ENCODE measurements at places on chromosomes 2 and 18.
A peak's percentile ranks its signal among the peaks of the same experiment; 100 is the strongest.

DNA sequence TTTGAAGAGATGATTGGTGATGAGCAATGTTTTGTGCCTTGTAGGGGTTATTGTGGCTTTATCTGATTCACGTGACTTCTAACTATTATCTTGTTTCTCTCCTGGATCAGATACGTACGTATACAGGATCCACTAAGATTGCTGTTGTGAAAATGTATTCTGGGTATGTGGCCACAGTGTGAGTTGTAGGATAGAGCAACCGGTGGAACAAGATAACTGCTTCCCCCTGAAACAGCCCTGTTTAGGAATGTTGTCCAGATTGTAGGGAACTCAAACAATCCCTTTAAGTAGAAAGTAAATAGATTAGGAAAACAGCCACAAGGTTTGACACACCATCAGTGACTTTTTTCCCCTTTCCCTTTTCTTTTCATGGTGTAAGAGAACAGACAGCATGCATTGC, 22.3 kb upstream of the MBOAT2 start:
- no peak for DNase-seq

DNA sequence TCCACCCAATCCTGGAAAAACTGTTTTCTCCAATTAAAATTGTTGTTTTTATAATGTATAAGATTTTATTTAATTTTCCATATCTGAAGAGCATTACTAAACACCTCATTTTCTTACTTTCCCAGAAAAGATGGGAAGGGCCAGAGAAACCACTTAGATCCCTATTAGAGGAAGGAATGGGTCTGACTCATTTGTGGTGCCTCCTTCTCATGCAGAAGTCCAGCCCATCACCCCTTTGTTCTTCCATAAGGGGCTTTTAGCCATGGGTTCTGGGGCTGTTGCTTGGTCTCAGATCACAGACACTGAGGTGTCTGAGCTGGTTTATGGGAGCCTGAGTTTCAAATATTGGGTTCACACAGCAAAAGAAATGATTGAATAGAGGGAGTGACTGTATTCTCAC, 152.2 kb downstream of the ESCO1 start:
- no peak for DNase-seq

DNA sequence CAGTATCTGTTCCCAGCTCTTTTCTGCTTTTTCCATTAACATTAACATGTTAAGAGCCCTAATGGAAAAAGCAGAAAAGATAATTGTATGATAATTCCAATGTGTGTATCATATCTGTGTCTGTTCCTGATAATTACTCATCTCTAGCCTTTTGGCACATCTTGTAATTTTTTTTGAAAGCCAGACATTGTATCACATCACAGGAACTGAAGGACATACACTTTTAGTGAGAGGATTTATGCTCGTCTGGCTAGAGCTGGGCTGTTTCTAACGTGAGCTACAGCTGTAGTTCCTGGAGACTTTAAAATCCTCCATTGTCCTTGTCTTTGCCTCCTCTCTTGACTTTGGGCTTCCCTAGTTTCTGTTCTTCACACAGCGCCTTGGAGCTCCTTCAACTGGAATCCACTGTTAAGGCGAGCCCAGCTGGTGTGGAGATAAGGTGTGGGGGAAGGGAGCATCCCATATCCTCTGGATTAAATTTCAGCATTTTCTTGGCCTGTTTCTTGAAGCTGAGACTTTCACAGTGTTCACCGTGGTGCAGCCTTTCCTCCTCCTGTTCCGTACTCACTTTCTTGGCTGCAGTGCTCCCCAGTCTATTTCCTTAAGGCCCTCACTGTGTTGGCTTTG, 211.5 kb downstream of the GALR1 start:
- no peak for DNase-seq

DNA sequence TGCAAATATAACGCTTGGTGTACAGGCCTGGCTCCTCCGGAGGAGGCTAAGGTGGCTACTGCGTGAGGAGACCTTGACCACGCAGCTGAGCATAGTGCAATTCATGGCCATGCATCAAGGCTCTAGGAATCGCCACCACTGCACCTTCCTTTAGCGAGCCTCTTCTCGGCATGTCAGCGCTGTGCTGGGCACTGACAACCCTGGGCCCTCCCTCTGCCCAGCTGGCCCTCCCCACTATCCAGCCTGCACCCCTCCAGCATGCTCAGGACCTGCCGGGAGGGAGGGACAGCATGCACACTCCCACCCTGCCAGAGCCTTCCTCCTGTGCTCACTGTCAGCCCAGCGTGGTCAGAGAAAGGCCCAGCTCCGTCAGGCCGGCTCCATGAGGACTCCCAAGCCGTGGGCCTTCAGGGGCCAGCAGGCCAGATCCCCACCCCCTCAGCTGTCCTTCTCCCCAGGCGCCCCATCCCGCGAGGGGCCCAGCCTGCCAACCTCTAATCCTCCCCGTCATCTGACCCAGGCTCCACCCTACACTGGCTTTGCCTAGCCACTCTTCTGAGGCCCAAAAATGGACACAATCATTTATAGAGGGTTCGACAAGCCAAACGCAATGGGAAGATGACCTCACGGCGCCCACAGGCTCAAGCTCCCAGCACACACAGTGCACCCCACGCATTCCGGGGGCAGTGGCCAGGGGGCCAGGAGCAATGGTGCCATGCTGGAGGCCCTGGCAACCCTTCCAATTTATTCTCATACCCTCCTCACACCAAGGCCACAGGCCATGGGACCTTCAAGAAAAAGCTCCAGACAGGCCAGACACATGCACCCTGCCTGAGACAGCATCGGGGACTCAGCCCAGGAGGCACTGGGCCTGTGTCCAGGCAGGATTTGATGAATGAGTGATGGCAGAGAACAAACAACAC, 3.5 kb downstream of the BIN1 start:
- no peak for DNase-seq

DNA sequence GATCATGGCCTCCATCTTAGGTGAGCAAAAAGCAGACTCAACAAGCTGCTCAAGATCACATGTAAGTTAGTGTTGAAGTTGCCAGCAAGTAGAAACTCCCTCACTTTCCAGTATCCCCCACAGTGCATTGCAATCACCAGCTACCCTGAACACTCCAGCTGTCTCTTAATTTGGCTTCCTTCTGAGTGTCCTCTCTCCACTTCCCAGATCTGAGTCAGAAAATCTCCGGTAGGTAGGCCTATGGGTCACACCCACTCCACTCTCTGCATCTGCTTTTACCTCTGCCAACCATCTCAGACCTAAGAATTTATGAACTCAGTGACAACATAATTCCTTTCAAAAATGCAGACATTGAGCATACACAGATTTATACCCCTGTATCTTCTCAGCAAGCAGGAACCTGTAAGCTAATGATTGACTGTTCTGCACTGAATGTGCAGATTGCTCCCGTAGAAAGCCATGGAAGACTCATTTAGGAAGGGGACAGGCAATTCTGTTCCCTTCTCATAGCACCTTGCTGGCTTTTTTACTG, 656.9 kb downstream of the EPHA4 start:
- no peak for DNase-seq

GRCh38 chr2:239466755-239467271, 66.0 kb upstream of the HDAC4 start:
- no peak for DNase-seq

DNA sequence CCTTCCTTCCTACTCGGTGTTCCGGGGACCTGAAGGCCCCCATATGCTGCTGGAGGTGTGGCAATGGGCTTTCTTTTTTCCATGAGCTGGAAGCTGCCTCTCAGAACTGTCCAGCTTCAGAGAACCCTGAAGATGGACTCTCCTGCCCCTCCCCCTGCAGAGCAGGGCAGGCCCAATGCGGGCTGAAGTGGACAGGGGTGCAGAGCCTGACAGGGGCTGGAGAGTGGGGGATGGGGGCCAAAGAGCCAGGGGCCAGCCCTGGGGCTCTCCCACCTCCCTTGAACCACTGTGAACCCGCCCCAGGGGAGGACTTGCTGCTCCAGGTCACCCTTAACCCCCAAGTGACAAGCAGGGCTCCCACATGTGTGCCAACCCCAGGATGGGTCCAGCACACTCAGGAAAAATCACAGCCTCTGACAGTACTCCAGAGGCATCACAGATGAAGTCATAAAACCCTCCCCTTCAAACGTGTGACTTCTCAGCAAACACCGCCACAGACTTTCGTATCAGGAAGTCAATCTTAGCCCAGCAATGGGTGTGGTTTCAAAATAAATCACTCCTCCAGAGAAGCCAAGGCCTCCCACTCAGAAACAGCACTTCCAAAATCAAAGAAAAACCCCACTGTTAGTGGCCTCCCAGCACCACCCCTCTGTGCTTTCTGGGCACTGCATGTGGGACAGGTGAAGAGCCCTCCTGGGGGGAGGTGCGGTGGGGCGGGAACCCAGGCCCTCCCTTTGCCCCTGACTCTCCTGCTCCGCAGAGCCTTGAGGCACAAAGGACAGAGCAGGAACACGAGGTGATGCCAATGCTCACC, 135.8 kb downstream of the HDAC4 start:
- no peak for DNase-seq

DNA sequence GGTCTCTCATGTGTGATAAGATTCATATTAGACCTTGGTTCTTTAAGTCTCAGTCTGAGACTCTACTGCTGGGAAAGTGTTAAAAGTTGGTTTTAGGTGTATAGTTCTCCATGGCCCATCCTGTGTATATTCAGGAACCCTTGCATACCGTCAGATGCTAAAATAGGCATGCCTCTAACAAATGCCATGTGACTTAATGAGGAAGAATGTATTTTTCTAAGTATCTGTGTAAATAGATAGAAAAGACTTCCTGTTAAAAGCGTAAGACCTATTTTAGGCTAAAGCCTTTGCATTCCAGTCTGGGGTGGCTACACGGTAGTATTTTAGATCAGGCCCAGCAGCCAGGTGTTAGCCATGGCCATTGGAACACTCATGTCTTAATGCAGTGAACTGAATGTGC, 73.3 kb downstream of the RHBDD1 start:
- no peak for DNase-seq

GRCh38 chr18:59646228-59646962, 50.8 kb downstream of the CCBE1 start:
- peak; percentile 20 for DNase-seq

GRCh38 chr2:224957540-224958461, 84.5 kb downstream of the DOCK10 start:
- DNase-seq, result no peak

DNA sequence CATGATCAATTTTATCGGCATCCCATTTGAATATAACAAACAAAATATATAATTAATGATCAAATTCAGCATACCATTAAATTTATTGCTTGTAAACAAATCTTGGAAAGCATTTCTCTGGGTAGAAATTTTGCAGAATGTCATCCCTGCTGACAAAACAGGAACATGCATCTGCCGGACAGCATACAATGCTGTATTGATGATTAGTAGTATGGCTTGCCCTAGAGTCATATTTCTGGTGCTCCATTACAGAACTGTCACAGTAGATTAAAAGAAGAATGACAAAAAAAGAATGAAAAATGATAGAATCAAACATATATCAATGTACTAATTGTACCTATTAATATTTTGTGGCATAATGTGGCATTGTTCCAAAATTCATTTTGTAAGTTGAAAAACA, 98.0 kb downstream of the NXPH2 start:
- DNase-seq, result no peak

- no peak for DNase-seq
Measured at GRCh38 chr2:94979406-94980375, 45.8 kb upstream of the MAL start.

DNA sequence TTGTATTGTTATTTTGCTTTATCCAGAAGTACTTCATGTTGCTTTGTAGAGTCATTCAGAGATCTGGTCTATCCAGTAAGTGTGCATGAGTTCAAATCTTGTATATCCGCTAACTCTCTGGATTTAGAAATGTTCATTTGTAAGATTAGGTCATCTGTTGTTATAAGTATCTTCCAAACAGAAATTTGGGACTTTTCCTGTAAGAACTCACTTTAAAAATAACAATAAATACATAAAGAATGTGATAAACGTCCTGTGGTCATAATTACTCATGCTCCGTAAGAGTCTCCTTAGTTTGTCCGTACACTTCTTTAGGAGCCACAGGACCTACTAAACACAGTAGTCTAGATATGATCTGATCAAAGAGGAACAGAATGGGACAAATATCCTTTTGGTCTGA, 699.9 kb upstream of the SLC8A1 start:
- no peak for DNase-seq

DNA sequence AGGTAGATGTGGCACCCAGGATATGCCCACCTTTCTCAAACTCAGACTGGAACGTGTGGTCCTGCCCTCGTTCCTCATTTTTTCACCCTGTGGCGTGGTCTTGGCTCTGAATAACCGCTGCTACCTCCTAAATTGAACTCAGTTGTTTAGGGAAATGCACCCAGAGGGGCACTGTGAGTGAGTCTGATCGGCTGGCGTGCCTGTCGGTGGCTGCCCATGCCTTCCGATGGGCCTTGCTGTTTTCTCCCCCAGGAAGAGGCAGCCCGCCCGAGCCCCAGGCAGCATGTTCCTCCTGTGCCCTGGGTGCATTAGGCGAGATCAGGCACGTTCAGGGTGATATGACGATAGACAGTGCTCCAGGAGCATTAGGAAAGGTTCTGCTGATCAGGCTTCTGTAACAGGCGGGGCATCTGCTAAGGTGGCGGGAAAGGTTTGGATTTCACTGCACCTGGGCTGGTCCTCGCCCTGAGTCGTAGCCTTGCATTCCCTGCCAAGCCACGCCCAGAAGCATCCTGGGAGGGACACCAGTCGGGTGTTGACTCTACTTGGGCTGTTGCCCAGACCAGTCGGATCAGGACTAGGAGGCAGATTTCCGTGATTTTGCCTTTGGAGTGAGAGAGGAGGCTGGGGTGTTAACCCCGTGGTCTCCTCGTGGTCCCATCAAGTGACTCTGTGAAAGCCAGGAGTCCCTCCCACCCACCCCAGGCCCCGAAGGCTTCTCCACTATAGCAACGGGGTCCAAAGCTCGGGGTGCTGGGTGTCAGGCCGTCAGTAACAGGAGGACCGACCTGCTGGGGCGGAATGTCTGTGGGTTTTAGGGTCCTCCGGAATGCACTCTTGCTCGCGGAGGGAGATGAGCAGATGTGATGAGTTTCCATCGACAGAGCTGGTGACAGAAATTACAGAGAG, 75.1 kb downstream of the SH3BP4 start:
- DNase-seq, result no peak

DNA sequence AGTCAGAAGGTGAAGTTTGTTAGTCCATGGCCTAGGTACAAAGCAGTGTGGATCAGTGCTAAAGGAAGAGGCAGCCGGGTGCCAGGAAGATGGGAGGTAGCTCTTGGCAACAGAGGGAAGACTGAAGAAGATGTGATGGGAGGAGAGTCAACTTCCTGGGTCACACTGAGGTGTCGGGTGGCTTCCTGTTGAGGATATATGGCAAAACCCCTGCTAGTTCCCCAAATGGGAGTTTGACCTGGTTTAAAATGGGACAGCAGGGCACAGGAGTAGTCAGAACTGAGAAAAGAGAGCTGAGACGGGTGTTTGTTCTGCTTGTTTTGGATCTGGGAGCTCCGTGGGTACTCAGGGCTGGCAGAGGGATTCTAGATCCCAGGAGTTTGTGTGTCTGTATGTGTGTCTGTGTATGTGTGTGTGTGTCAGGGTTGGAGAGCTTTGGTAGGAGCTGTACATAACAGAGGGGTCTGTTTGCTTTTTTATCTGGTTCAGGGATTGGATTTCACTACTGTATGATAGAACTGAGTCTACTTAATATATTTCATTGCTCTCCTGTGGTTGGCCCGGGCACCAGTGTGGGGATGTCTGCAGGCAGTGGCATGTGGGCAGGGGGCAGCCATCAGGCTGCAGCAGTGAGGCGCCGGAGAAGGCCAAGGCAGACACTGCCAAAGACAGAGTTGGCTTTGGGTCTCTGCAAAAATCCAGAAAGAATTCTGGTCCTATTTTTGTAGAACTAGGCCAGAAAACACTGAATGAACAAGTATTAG, 17.1 kb downstream of the MXD1 start:
- DNase-seq, result no peak

GRCh38 chr2:207055257-207055656, 110.5 kb downstream of the KLF7 start:
- no peak for DNase-seq

GRCh38 chr2:221166292-221166691, 405.8 kb downstream of the EPHA4 start:
- no peak for DNase-seq

All from iPS DF 6.9 (cell line).